Nucleus accumbens (tissue), 56 donors: ENCODE measurements at places on chromosomes 7 and 10.

DNA sequence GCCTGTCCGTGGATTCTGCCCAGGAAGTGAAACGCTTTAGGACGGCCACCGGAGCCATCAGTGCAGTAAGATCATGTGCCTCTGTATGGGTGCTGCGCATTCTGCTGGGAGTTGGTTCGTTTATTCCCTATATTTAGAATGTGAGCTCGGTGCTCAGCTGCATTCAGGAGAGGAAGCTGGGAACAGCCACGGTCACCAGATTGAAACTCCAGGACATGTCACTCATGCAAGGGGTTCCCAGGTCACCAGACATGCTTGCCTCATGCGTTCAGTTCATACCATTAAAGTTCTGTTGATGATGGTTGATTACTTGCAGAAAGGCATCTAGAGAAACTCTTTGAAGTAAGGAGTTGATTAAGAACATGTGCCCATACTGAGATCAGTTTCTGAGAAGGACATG is 78.1 kb downstream of the TRRAP start:
- DNase-seq: no peak

DNA sequence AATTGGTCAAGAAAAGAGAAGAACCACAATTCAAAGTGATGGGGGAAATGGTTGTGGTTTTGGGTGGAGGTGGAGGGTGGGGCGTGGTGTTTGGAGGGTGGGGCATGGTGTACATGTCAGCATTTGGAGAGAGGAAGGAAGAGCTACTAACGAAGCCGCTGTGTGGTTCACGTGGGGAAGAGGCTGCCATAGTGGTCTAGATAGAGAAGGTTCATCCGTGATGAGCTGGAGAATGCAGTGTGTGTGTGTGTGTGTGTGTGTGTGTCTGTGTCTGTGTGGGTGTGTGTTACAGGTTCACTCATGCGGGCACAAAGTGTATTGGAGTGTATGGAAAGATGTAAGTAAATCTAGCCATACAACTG is 6.1 kb upstream of the VCL start:
- DNase-seq: no peak

- DNase-seq: no peak
Observed at GRCh38 chr7:98629001-98629431, 11.9 kb downstream of the NPTX2 start.

DNA sequence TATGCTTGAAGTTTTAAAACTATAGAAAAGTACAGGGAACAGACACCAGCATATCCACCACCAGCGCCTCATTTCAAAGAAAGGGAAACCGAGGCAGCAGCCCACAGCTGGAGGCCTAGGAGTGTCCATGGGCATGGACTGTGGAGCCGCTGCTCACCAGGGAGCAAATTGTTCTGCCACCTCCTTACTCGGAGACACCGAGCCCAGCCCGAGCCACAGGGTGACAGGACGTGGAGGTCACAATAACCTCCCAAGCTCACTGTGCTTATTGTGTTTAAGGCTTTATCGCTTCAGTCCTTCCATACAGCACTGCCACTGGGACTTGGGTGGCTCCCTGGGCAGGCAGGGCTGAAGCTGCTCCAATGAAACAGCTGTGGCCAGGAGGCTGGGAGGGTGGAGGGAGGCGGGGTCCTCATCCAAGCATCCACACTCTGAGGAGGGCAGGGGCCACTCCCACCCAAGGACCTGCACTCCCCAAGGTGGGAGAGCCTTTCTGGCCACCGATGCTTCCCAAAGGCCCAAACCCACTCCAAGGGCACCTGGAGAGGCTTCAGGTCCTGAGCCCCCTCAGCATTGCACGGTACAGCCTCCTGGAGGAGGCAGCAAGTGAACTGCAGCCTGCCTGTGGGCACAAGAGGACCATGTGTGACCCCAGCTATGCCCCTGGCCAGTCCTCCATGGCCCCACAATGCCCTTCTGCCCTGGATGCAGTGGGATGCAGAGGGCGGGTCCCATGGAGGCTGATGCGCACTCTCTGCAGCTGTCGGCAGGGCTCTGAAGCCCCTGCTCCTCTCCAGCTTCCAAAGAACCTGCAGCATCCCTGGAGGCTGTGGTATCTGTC is 38.7 kb upstream of the RET start:
- no peak for DNase-seq

DNA sequence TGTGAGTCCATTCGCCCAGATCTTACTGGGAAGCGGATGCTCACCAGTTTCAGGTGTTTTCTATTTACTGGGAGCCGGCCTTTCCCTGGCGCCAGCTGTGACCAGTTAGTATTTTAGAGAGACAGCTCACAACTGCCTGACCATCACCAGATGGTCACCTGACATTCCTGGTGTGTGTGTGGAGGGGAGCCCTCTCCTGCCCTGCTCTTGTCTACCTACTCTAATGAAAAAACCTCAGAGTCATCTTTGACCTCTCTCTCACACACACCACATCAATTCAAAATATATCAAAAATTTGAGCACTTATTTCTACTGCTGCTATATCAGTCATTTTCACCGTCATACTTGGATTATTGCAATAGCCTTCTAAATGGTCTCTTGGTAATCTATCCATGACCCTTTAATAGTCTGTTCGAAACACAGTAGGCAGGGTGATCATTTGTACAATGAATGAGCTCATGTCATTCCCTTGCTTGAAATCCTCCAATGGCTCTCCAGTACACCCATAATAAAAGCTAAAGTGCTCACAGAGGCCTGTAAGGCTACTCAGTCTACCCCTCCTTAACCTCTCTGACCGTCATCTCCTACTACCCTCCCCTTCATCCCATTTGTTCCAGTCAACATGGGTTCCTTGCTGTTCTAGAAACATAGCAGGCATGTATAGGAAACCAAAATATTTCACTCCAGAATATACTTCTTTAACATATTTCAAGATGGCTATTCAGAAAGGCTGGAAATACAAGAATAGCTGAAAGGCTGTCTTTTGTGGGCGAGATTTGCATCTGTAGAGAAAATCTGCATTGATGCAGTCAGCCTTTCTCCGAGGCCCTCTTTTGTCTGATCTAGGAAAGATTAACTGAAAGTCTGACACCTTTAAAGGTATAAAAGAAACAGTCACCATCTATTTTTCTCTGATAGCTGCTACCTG is 17.5 kb upstream of the NT5C3A start:
- no peak for DNase-seq

GRCh38 chr7:80632819-80633218 is 5.6 kb upstream of the CD36 start:
- no peak for DNase-seq

GRCh38 chr7:17427924-17428323 is 129.5 kb downstream of the AHR start:
- DNase-seq: no peak

GRCh38 chr7:89839329-89839728 is 314.9 kb upstream of the STEAP1 start:
- no peak for DNase-seq

DNA sequence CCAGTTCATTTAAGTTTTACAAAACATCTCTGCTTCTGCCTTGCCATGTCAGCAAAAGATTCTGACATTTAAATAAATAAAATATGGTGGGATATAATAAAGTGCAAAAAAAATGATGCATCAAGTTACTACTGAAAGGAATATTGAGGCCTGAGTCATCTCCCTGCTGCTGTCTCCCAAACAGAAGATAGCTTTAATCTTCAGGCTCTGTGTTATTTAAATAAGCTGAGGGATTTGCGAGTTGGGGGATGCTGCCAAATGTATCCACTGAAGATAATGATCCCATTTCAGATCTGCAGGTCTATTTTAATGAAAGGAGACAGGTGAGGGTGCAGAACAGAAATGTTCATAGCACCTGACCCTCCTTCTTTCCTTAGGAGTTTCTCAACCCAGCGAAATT is 720.8 kb downstream of the AUTS2 start:
- DNase-seq: no peak

DNA sequence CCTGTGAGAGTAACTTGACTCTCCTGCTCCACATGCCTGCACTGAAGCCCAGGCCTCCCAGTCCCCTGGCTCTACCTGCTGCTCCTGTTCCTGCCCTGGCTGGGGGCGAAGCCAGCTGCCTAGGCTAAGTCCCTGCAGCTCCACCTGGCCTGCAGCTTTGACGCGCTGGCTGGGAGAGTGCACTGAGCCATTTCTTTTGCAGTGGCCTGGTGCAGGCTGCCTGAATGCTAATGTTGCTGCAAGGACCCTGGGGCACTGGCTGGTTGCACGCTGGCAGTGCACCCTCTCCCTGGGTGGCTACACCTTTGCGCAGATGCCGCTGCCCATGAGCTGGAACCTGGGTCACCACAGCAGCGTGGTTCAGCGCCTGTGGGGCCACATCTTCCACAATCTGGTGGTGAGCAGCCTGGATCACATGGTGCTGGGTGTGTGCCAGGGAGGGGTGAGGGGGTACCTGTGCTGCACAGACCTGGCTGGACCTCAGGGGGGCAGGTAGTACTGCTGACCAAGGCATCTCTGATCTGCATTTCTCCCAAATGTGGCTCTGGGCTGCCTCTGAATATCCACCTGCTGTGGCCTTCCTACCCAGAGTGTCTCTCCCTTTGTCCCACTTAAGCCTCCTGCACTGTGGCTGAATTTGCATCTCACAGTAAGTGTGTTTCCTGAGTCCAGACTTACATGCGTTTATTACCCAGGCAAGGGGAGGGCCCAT is 20.0 kb downstream of the IMPDH1 start:
- no peak for DNase-seq
